ENCODE measurements at places on chromosomes 6 and 20.

GRCh38 chr20:23002276-23002675 lies 32.8 kb upstream of the SSTR4 start:
- DNase-seq, result no peak

- no peak for DNase-seq
Measured at GRCh38 chr6:14722704-14723103, 523.2 kb upstream of the JARID2 start.

DNA sequence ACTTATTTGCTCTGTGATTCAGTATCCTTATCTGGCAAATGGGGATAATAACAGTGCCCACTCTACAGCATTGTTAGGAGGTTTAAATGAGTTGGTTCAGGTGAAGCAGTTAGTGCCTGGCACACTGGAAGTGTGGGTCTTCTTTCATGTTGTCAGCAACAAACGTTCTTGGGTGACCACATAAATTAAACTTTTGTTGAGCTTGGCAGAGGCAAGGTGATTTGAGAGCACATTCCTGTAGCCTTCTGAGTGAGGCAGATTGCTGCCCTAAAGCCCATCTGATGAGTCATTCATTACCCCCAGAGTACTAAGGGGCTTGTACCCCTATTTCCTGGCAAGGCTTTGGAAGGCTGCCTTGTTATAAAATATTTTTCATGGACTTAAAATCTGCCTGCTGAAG lies 25.8 kb downstream of the SEC23B start:
- DNase-seq, result no peak

- DNase-seq, result no peak
Measured at GRCh38 chr20:43895235-43895634, 19.4 kb upstream of the TOX2 start.

GRCh38 chr20:48609491-48609978 lies 218.3 kb downstream of the PREX1 start:
- DNase-seq, result no peak

DNA sequence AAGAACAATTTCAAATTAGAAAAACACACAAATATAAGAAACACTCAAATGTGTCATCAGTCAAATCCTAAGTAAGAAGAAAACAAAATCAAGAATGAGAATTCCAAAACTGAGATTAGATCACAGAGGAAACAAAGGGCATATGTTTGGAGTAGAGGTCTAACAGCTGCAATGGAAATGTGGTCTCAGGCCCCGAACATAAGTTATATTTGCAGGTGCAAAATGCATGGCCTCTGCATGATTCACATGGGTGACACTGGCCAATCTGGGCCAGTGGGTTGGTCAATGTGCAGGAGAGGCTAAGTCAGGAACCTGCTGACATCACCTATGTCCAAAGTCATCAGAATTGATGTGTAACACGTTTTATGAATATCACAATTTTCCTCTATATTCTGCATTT lies 108.5 kb upstream of the MAP7 start:
- no peak for DNase-seq

DNA sequence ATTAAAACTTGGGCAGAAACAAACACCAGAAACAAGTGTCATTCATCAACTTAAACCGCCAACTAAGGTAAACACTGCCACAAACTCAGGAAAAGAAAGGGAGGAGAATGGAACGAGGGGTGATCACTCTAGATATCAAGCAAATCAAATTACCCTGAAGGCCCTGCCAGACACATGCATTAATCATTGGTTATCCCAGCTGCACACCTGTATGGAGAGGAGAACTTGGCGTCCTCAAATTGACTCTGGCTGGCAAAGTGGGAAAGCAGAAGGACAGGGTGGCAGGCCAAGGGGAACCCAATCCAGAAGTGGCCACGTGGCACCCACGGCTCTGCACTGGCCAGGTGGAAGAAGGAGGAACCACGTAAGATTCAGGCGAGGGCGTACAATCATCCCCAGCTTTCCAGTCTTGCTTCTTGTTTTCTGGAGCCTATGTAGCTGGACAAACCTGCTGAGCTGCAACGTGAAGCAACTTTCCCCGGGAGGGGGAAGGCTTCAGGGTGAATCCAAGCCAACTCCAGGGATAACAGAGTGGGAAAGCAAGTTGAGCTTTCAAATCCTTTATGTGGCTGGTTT lies 156.2 kb upstream of the JARID2 start:
- no peak for DNase-seq

DNA sequence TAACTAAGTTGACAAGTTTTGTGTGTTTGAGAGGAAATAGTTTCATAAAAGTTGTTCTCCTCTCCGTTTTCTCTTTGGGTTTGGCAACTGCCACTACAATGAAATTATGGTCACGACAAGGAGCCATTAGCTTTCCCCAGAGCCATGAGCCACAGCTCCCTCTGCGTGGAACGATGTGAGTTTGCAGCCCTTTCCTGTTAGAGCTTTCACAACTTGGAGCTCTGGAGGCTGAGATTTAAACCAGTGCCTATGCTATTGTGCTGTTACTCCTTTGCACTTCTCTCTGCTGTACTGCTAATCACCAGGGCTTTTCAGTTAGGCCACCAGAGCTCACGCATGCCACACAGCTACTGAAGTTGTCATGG lies 29.3 kb upstream of the TXNDC5 start:
- no peak for DNase-seq
